ENCODE measurements at places on chromosomes 4 and X. TPM values are rescaled to one million over a fixed set of nuclear protein-coding genes. Genes with fewer than 3 reads are reported as not detected.

DNA sequence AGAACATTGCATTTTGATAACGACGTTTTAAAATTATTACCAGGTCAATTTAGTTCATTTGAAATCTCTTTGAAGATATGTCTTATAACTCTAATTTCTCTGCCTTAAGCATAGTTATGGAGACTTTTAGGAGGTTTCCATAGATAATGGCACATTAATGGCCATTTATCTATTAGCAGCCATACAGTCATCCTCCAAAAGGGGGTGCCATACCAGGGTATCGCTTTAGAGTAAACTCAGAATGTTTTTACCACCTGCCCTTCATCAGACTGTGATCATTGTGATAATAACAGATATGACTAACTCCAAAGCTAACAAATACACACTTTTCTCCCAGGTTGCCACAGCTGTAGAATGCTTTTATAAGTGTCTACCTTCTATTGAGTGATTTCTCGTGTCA lies 461.5 kb downstream of the FSTL5 start:
- H3K4me3 ChIP-seq, result no peak overlapping the region
- H3K27ac ChIP-seq, result no peak overlapping the region

NUDT11 gene
- total RNA-seq, result 0.84 TPM

DNA sequence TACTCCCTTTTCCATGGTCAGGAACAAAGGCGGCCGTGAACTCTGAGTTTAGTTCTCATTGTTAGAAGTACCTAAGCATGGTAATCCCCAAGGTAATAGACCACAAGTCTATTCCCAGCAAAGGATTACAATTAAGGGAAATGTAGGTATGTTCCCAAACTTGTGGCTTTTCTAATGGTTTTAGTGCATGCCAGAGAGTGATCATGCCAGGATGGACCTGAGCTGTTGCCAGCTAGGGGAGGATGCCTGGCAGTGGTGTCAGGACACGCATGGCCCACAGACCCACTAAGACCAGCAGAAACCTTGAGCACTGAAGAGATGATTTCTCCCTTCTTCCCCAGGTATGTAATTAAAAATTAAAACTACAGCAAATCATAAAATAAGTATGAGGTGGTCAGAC lies 60.8 kb downstream of the COQ2 start:
- no peak overlapping the region for H3K4me3 ChIP-seq
- H3K4me1 ChIP-seq, result peaks cover 42% of the 10 kb centered on the region
- H3K36me3 ChIP-seq, result no peaks in the 10 kb centered on the region
- H3K27ac ChIP-seq, result no peak overlapping the region
- no peaks in the 10 kb centered on the region for H3K27me3 ChIP-seq

ARHGAP10 gene
- 8.3 TPM for total RNA-seq

- H3K36me3 ChIP-seq, result no peaks in the 10 kb centered on the region
- no peaks in the 10 kb centered on the region for H3K27me3 ChIP-seq
- H3K4me3 ChIP-seq, result no peak overlapping the region
- H3K27ac ChIP-seq, result no peak overlapping the region
- no peak for DNase-seq
- no peaks in the 10 kb centered on the region for H3K4me1 ChIP-seq
Measured at GRCh38 chr4:112552668-112553067, 36.7 kb upstream of the NEUROG2 start.

DNA sequence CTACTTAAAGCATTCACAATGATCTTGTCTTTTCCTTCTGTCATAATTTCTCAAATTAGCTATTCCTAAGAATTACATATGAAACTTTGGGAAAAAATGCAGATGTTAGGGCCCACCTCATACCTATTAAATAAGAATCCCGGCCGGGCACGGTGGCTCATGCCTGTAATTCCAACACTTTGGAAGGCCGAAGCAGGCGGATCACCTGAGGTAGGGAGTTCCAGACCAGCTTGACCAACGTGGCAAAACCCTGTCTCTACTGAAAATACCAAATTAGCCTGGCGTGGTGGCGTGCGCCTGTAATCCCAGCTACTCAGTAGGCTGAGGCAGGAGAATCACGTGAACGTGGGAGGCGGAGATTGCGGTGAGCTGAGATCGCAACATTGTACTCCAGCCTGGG lies 158.4 kb upstream of the TLL1 start:
- no peaks in the 10 kb centered on the region for H3K27me3 ChIP-seq
- no peak overlapping the region for H3K4me3 ChIP-seq
- no peak overlapping the region for H3K27ac ChIP-seq
- DNase-seq, result no peak

DNA sequence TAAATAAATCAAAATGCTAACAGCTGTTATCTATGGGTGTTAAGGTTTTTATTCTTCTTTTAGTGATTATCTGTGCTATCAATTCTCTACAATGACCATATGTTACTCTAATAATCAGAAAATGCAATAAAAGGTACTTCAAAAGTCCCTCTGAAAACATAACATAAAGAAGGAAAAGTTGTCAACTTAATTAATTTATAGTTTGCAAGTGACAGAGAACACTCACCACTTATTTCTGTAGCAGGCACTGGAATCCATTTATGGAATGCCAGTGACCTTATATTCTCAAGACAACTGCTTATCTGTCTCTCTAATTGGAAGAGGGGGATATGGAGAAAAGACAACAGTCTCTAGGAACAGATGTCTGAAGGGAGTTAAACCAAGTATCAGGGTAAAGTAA lies 25.6 kb upstream of the PLS3 start:
- no peak overlapping the region for H3K4me3 ChIP-seq
- DNase-seq, result no peak
- no peaks in the 10 kb centered on the region for H3K4me1 ChIP-seq
- H3K27ac ChIP-seq, result no peak overlapping the region
- H3K27me3 ChIP-seq, result no peaks in the 10 kb centered on the region

DNA sequence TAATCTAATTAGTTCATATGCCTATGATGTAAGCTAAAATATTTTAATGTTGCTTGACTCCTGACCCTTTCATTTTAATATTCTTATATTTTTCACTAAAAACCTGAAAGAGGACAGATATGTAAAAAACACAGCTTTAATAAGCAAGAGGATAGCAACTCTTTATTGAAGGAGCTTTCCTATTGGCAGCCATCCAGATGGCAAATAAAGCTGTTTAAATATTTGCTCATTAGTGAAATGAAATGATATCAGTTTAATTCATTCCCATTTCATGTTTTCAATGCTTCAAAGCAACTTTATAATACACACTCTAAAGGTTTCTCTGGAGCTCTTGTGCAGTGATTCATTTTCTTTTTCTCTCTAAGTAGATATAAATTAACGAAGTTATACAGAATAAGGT lies 473.4 kb downstream of the PCDH7 start:
- H3K36me3 ChIP-seq, result no peaks in the 10 kb centered on the region
- H3K27ac ChIP-seq, result no peak overlapping the region
- H3K4me1 ChIP-seq, result no peaks in the 10 kb centered on the region
- H3K27me3 ChIP-seq, result no peaks in the 10 kb centered on the region

TMPRSS11D gene
- not detected for total RNA-seq

SASH3 gene
- total RNA-seq, result 152 TPM

DNA sequence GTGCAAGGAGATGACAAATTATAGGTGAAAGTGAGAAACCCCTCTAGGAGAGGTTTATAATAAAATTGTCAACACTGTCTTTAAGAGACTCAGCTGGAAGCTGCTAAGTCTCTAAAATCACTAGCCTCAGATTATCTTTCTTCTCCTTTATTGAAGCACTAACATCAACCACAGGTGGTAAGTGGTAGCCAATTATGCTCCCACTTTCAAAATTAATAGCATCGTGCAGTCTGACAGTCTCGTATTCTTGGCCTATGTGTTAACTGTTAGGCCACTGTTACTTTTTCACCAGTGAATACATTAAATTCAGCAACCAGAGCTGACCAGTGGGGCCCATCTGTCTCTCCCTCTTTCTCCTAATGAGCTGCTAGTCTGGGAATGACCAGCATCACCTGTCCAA lies 674.1 kb downstream of the RAPGEF2 start:
- no peak for DNase-seq
- H3K4me3 ChIP-seq, result no peak overlapping the region
- no peaks in the 10 kb centered on the region for H3K4me1 ChIP-seq
- H3K27ac ChIP-seq, result no peak overlapping the region

EGF gene
- not detected for total RNA-seq

GRCh38 chr4:180560896-180561295 lies 1682.3 kb upstream of the TENM3 start:
- H3K36me3 ChIP-seq, result no peaks in the 10 kb centered on the region
- H3K27me3 ChIP-seq, result no peaks in the 10 kb centered on the region
- DNase-seq, result no peak
- H3K4me3 ChIP-seq, result no peak overlapping the region
- H3K27ac ChIP-seq, result no peak overlapping the region
- H3K4me1 ChIP-seq, result no peaks in the 10 kb centered on the region

DNA sequence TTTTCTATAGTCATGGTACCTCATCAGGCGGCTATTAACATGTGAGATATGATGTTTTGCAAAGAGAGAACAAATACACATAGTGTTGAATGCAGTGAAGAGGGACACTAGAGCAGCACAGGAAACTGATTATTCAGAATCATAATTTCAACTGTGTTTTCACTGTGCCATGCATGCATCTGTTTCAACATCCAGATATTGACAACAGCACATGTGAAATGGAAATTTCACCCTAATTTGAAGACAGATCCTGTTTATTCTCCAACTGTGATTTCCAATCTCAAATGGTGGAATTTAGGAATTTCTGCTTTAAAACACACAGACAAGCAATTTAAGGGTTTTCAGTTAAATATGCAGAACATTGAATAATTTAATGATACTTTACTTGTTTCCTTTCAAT lies 288.6 kb downstream of the KCTD8 start:
- H3K4me3 ChIP-seq, result no peak overlapping the region
- no peaks in the 10 kb centered on the region for H3K27me3 ChIP-seq
- DNase-seq, result no peak

GRCh38 chrX:134460862-134461220 lies 876 bp downstream of the HPRT1 start:
- H3K36me3 ChIP-seq, result no peaks in the 10 kb centered on the region
- DNase-seq, result no peak
- H3K27ac ChIP-seq, result peak overlapping the region; percentile 72
- H3K27me3 ChIP-seq, result no peaks in the 10 kb centered on the region

- no peak overlapping the region for H3K4me3 ChIP-seq
- no peak for DNase-seq
- H3K27ac ChIP-seq, result no peak overlapping the region
- no peaks in the 10 kb centered on the region for H3K27me3 ChIP-seq
- H3K4me1 ChIP-seq, result no peaks in the 10 kb centered on the region
Measured at GRCh38 chrX:3516051-3516541, 169.6 kb upstream of the MXRA5 start.

GRCh38 chr4:38310446-38311043 lies 350.3 kb downstream of the PTTG2 start:
- H3K27ac ChIP-seq, result peak overlapping the region; percentile 33
- no peak overlapping the region for H3K4me3 ChIP-seq
- H3K4me1 ChIP-seq, result peaks cover 53% of the 10 kb centered on the region

SNX25 gene
- total RNA-seq, result 24.5 TPM

GRCh38 chrX:46837558-46838485 lies 979 bp downstream of the RP2 start:
- peak overlapping the region; percentile 86 for H3K27ac ChIP-seq
- no peaks in the 10 kb centered on the region for H3K27me3 ChIP-seq
- DNase-seq, result peak; percentile 41
- H3K36me3 ChIP-seq, result no peaks in the 10 kb centered on the region
- peak overlapping the region; percentile 91 for H3K4me3 ChIP-seq

NPY1R gene
- not detected for total RNA-seq

ADGRL3 gene
- not detected for total RNA-seq

DNA sequence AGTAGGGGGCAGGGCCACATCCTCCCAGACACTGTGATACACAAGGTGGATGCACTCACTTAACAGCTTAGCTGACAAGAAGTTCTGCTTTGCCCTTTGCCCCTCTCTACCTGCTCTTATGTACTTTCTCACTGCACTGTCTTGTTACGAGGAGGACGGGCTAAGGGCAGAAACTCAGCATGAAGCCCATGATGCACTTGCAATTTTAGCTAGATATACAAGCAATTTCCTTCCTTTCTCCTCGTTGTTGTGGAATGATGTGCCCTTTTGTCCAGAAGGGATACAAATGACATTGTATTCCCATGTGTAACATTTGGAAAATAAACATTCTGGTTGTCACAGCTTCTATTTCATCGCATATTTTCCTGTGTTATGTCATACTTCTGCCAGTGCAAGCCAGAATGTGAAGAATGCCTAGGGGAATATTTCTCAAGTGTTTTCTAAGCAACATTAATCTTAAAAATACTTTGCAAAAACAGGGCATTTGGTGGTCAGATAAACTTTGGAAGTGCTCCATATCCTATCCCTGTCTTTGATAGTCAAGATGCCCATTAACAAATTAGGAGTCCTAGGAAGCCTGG lies 47.2 kb downstream of the MAOA start:
- H3K4me3 ChIP-seq, result no peak overlapping the region
- no peaks in the 10 kb centered on the region for H3K27me3 ChIP-seq
- H3K4me1 ChIP-seq, result no peaks in the 10 kb centered on the region
- H3K27ac ChIP-seq, result no peak overlapping the region
- no peaks in the 10 kb centered on the region for H3K36me3 ChIP-seq
- no peak for DNase-seq

IBSP gene
- not detected for total RNA-seq

- H3K4me3 ChIP-seq, result no peak overlapping the region
- no peaks in the 10 kb centered on the region for H3K36me3 ChIP-seq
- H3K4me1 ChIP-seq, result peaks cover 11% of the 10 kb centered on the region
- H3K27me3 ChIP-seq, result no peaks in the 10 kb centered on the region
- H3K27ac ChIP-seq, result peak overlapping the region; percentile 31
Measured at GRCh38 chrX:56233100-56233499, 944 bp downstream of the KLF8 start.

DNA sequence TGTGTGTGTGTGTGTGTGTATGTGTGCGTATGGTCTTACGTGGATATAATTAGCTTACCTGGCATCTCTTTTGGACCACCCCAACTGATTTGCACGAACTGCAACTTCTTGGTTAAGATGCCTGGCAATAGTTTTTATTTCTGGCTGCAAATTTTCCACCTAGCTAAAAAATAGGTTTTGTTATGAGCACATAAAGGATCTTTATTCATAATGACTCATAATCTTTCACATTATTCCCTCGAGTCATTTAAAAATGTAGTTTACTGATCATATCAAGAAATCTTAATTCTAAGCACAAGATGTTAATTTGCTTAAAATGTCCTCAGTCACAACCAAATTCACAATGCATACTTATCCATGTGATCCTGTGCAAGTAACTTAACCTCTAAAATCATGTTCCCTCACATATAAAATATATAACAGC lies 1.5 kb downstream of the COX18 start:
- peaks cover 4% of the 10 kb centered on the region for H3K36me3 ChIP-seq
- H3K27ac ChIP-seq, result peak overlapping the region; percentile 97
- peak overlapping the region; percentile 89 for H3K4me3 ChIP-seq
- H3K27me3 ChIP-seq, result no peaks in the 10 kb centered on the region
- DNase-seq, result peak; percentile 12

PROM1 gene
- total RNA-seq, result not detected

Data from CD4-positive, alpha-beta memory T cell (primary cell).